ENCODE measurements at places on chromosomes 12 and 14.

DNA sequence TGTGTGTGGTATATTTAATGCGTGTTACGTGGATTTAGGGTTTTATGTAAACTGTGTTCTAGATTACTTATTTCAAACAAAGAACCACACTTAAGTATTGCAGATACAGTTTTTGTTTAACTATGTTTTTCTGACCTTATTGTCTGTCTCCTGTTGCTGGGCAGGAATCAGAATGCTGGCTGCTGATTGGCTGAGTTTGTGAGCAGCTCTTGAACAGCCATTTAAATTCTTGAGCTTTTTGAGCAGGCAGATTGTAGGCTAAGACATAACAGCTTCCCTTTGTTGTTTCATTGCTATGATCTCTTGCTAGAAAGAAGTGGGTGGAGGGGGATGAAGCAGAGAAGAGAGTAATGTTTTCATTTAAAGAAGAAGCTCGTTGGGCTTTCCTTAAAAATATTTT, 52.2 kb downstream of the ATF7IP start:
- DNase-seq, result peak; percentile 62

DNA sequence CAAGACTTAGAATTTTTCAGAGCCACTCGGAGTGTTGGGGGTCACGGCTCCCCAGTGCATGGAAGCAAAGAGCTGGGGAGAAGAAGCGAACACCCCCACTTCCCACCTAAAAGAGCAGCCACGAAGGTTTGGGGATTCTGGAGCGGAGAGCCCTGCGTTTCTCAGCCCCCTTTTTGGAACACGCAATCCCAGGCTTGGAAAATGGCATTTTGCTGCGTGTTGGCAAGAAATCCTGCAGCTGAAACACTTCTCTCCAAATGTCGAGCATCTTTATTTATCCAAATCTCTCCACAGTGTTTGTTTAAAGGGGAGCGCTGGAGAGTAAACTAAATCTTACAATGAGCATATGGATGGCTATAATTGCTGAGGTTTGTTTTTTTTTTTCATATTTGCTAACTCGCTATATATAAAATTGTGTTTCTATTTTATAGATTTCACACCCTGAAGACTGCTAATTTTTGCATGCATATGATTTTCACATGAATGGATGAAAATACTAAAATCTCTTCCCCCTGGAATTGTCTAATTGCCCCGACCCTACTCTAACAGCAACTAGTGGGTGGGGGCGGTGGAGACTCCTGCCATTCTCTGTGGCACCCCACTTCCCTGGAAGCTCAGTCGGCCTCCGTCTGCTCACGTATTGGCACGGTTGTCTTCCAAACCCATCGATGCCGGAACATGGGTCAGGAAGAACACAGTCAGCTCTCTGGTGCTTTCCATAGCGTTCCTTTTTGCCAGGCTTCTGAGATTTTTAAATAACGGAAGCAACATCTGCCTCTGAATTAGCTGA, 120.5 kb downstream of the GCH1 start:
- no peak for DNase-seq

- DNase-seq, result peak; percentile 87
These were observed 19.8 kb downstream of the GALNT6 start for GRCh38 chr12:51371295-51371953.

DNA sequence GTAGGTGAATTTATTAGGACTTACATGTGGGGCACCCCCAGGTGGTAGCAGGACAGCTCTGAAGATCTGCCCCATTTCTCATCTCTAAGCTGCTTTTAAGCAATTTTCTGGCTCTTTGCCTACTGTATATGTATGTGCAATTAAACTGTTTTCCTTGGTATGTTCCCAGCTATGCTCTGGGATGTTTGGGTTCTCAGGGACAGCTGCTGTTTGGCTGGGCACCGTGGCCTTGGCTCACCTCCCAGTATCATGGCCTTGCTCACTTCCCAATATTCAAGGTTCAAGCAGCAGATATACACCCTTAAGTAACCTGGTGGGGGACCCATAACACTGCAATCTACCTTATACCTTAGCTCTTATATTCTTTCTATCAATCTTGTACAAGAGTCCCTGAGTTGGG, 53.7 kb upstream of the KITLG start:
- no peak for DNase-seq

GRCh38 chr12:93714382-93714781, 37.2 kb downstream of the CRADD start:
- no peak for DNase-seq

DNA sequence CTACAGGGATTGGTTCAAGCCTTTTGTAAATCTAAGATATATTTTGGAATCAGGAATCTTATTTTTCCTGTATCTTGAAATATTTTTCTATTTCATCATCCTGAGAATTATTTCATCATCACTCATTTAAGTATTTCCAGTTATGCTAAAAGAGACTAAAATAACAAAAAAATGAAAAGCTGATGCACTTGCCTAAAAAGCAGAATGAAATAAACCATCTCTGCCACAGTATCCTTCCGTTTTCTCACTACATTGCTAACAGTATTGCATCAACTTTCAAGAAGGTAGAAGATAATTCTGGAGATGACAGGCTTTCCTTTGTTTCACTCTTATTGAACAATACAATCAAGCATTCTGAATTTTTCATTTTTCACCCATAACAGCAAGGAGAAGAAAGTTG, 31.1 kb upstream of the EIF5 start:
- DNase-seq, result no peak

- no peak for DNase-seq
These were observed 22.6 kb downstream of the SLC25A47 start for GRCh38 chr14:100345711-100346110.

GRCh38 chr14:44279357-44279756, 227.7 kb downstream of the FSCB start:
- DNase-seq, result no peak

DNA sequence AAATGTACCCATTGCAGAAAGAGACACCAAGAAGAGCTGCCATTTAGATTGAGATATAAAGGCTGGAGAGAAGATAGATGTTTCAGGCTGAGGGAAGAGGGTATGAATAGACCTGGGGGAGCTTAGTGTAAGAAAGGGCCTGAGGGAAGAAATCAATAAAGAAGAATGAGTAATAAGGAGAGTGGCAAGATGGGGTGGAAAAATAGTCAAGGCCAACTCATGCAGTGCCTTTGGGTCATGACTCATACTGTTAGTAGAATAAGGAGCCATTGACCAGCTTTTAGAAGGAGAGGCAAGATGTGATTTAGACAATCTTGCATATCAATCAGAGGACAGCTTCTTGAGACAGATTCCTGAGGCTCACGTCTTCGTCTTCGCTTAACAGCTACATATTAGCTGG, 287.5 kb downstream of the DUSP6 start:
- DNase-seq, result no peak

DNA sequence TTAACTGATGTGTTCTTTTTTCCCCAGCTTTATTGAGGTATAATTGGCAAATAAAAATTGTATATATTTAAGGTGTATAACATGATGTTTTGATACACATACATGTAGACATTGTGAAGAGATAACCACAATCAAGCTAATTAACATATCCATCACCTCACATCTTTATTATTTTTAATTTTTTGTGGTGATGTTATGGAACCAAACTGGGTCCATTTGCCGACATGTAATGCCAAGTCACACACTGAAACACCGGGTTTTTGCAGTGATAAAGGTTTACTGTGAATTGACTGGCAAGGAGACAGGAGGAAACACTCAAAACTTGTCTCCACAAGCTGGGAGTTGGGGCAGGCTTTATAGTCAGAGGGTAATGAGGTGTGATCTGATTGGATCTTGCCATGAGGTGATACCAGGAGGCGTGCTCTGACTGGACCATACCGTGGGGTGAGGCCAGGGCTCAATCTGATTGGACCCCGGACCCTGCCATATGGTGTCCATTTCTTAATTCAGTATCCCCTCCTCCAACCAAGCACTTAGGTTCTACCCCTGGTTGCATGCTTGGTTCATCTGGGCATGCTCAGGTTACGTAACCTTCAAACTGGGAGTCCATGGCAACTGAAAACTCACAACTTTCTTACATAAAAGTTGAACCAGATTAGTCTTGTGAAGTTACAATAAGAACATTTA, 11.8 kb upstream of the WSCD2 start:
- DNase-seq, result peak; percentile 59
